ENCODE measurements at places on chromosomes 1 and 21.

DNA sequence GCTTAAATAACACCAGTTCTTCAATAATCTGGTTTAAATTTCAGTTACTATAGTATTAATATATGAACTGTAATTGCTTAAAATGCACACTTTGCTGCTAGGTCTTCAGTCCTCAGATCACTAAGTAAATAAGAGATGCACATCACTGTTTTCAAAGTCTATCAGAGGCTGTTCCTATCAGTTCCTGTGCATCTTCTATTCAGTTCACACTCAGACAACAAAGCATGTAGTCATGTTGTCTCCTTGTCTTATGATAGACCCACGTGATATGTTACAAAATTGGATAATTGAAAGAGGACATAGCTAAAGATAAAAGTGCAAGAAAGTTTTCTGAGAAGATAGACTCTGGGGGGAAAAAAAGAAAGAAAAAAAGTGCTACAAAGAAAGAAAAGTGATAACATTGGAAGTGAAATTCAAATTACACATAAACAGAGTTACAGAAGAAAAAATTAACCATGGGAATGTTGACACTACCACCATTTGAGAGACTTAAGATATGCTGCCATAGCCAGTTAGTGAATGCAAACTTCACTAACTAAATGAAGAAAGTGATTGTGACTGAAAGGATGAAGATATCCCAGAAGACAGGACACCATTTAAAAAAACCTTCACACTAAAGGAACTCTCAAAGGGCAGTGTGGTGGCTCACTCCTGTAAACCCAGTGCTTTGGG is 33.9 kb upstream of the TSNAX start:
- no peak for DNase-seq

DNA sequence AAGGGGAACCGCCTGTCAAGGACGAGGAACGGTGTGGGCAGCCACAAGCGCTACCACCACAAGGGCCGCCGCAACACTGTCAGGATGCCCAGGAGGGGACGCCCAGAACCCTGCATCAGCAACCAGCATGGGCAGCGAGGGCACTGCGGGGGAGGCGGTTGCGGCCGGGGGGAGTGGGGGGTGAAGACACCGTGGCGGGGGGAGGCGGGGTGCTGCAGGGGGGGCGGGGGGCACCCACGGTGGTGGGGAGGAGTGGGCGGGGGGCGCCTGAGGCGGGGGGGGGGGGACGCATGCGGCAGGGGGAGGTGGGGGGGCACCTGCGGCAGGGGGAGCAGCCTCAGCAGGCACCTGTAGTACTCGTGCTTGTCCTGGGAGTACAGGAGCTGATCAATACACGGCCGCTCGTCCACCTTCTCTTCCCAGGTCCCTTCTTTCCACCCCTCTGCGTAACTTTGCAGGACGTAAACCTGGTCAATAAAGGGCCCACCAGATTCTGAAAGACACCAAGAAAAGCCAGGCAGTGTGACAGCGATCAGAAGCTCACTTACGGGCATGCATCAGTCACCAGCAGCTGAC is 4.6 kb downstream of the POFUT2 start:
- DNase-seq = no peak

DNA sequence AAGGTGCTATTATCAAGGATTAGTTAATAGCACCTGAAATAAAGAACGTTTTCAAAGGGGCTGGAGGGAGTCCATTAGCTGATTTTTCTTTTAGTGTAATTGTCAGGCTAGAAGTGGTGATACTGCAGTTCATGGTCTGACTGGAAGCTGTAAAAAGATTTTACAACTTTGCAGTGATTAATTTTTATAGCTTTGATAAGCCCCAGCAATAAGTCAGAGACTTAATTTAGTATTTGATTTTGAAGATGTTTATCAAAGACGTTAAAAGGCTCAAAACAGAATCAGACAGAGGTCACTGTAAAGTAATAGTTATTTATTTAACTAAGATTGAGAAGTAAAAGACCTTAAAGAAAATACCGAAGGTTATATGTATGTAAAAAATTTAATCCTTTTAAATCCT is 165.5 kb upstream of the FMN2 start:
- DNase-seq = no peak

DNA sequence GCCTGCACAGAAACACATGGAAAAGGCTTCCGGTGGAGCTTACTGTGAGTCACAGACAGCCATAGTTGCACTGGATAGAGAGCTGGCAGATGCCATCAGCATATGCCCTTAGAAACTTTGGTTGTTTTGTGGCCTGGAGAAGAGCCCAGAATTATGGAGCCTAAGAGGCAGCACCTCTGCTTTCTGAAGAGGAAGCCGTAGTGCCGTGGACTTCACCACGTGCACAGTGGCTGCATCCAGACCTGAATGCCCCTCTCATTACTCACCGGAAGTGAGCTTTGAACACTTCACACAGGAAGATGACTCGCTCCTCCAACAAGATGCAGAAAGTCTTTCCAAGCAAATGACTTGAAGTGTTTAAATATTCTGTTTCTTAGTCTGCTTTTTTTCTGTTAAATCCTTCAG is 28.4 kb downstream of the JUN start:
- peak; percentile 38 for DNase-seq
